NCI-H460 (cell line): ENCODE measurements at places on chromosomes 11 and 22. TPM values are rescaled to one million over a fixed set of nuclear protein-coding genes. Genes with fewer than 3 reads are reported as not detected.

GRCh38 chr11:69280994-69281393 is 13.0 kb upstream of the MYEOV start:
- DNase-seq, result peak; percentile 94

- DNase-seq, result no peak
Observed at GRCh38 chr11:35751664-35752061, 89.1 kb downstream of the TRIM44 start.

GRCh38 chr11:72750086-72750485 is 2.1 kb downstream of the ARAP1 start:
- DNase-seq, result no peak

HTR3A gene
- not detected in 2 replicates for total RNA-seq

CRYBB2 gene
- not detected in 2 replicates for total RNA-seq

DNA sequence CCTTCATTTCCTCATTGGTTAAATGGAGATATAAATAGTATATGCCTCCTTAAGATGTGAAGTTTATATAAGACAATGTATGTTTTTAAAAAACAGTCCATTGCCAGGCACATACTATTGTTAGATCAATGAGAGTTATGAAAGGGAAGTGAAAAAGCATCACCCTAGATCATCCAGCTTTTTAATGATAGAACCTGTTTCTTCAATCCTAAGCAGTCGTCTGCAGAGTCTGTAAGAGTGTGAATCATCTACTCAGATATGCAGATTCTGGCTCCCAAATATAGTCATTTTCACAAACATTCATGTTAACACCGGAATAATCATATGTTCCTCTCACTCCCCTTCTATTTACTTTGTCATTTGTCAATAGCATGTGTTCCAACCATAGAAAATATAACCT is 65.3 kb upstream of the SLN start:
- DNase-seq, result no peak

MPZL2 gene
- 0.09 and 0.79 TPM in 2 replicates for total RNA-seq
